AG09319 (cell line): ENCODE measurements at places on chromosomes 2 and 18.
A peak's percentile ranks its signal among the peaks of the same experiment; 100 is the strongest.

GRCh38 chr2:135664623-135665068 is 77.0 kb upstream of the UBXN4 start:
- no peak for DNase-seq

DNA sequence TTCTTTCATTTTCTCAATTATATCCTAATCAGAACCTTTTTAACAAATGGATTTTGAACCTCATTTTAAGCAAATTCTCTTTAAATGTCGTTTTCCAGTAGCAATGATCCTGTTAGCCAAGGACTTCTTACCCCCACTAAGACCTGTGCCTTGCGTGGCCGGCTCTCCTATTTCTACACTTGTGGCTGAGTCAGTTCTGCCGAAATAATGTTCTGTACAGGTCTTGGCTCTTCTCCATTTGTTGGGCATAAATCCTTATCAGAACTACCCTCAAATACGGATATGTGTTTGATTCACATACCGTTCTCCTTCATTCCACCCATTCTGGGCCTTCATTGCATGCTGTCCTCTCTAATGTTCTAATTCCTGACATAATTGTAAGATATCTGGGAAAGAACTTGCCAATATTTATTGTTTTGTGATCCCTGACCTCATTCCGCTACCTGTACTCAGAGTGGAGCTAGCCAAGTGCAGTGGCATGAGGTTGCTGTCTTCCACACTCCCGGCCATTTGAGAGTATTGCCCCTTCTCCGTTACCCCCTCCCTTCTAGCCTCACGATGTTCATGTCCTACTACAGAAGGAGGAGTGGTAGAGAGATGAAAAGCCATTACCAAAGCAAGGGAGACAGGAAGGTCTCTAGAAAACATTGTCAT is 78.7 kb downstream of the MYOM1 start:
- DNase-seq: no peak

DNA sequence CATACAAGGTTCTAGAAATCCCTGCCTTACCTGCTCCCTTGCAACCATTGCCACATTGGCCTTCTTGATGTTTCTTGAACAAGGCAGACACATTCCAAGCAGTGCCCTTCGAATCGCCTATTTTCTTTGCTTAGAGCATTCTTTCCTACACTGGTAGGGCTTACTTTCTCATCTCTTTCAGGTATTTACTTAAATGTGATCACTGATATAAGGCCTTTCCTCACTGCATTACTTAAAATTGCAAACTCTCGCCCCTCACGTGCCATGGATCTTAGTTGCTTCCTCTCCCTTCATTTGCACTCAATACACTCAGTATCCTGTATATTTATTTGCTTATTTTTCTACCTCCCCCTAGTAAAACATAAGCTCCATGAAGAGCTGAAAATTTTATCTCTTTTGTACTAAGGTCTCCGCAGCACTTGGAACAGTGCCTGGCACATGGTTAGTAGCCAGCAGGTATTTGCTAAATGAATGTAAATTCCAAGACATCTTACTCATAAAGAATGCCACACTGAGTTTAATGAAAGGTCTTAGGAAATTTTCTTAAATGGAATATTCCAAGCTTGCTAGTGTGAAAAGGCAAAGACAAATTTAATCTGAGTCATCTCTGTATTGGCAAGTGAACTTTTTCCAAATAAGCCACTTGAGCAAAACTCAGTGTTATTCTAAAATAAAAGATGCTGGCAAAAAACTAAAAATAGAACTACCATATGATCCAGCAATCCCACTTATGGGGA is 42.4 kb upstream of the FIGN start:
- peak; percentile 22 for DNase-seq

DNA sequence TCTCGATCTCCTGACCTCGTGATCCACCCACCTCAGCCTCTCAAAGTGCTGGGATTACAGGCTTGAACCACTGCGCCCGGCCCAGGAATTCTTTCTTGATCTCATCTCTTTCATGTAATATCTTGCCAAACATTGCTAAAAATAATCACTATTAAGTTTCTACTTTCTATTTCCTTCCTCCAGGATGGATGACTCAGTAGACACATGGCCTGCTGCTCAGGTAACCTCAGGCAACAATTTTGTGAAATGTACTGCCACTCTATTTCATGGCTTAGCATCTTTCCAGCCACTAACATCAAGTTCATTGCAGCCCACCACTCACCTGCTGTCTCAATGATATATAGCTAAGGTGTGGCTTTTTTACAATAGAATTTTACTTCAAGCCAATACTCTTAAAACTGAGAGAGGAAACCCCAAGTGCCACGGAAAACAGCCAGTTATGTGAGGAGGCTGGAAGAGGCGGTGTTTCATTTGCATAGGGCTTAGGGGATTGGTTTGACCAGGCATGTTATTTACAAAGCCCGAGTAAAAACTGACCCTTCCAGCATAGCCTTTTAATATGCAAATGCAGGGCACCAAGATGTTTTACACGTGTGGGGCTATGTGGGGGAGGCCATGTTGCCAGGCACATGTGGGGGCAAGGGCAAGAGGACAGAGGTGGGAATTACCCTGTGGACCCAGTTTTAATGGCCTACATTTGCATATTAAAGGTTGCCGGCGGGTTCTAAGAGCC is 11.3 kb upstream of the SUMO1 start:
- no peak for DNase-seq

DNA sequence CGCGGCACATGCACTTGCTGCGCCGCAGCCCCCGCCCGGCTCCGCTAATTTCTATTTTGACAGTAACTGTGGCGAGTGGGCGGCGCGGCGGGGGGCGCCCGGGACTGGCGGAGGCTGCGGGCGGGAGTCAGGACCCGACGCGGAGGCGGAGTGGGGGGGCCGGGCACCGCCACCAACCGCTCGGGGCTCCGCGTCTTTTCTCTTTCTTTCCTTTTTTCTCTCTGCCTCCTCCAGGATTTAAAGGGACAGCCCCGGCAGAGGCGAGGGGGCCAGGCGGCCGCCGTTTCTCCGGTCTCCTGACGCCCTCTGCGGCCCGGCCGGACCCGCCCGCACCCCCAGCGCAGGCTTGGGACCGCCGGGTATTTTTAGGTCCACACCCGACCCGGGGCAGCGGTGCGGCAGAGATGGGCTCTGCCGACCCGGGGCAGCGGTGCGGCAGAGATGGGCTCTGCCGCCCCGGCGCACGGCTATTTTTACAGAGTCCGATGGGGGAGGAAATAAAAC is 460 bp upstream of the ZBTB7C start:
- no peak for DNase-seq

- DNase-seq: no peak
Measured at GRCh38 chr2:201900362-201900761, 94.0 kb downstream of the CDK15 start.

- DNase-seq: no peak
Measured at GRCh38 chr2:206881708-206882410, 57.5 kb upstream of the CPO start.

GRCh38 chr2:65300761-65301711 is 73.4 kb downstream of the ACTR2 start:
- DNase-seq: peak; percentile 74

DNA sequence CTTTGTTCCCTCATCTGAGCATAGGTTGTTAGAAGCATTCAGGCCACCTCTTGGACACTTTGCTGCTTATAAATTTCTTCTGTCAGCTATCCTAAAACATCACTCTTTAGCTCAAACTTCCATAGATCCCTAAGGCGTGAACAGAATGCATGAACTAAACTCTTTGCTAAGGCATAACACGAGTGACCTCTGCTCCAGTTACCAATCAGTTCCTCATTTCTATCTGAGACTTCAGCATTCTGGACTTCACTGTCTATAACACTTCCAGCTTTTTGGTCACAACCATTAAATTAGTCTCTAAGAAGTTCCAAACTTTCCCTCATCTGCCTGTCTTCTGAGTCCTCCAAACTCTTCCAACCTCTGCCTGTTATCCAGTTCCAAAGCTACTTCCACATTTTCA is 8.3 kb upstream of the VWA3B start:
- DNase-seq: no peak

DNA sequence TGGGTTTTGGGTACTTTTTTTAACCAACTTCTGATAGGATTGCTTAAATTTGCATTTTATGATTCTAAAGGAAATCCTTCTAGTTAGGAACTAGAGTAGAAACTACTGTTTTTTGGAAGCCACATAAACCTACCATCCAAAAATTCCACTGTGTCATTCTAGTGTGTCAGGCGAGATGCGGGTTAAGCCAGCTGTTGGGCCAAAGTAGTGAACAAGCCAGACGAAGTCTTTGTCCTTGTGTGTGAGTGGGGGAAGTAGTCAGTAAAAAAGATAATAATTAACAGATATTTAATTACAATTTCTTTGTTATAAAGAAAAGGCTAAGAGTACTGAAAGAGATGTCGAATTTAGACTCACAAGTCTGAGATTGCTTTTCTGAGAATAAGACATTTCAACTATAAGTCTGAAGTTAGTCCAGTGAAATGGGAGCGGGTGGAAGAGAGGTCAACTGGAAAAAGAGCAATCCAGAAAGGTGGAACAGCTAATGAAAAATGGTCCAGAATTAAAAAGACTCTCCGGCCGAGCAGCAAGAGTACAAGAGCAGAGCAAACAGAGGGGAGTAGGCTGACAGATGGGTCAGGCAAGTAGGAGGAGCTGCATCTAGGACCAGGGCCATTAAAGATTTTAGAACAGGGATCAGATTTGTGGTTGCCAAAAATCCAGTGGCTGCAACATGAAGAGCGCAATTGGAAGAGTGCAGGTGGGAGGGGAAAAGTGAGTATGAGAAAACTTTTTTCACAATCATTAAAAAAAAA is 1.5 kb downstream of the EPB41L5 start:
- DNase-seq: no peak

DNA sequence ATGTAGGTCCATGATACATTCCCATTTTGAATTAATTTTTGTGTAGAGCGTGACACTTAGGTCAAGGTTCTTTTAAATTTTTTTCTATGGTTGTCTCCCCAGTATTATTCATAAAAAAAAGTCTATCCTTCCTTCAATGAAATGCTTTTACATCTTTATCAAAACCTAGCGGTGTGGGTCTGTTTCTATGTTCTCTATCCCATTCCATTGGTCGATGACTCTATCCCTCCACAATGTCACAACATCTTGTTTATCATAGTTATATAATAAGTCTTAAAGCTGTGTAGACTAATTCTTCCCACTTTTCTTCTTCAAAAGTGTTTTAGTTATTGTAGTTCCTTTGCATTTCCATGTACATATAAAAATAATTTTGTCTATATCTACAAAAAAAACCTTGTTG is 47.2 kb upstream of the GPR17 start:
- DNase-seq: no peak

DNA sequence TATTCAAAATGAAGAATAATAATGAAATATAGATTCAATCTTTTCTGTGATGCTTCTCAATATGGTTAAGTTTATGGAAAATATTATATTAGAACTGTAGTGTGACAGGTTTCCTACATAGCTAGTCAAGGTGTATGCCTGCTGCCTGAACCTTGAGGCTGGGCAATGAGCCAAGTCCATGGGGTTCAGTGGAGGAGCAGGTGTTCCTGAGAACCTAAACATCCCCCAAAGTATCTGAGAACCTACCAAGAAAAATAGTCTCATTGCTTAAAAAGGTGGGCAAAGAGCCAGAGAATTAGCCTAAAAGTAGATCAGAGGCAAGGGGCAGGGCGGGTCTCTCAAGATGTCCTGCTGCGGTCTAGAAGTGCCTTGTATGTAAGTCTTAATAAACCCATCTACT is 185.9 kb upstream of the SPHKAP start:
- no peak for DNase-seq

GRCh38 chr2:201959626-201960025 is 74.0 kb upstream of the FZD7 start:
- DNase-seq: no peak
